ENCODE measurements at places on chromosomes 16 and 17.
A peak's percentile ranks its signal among the peaks of the same experiment; 100 is the strongest.

DNA sequence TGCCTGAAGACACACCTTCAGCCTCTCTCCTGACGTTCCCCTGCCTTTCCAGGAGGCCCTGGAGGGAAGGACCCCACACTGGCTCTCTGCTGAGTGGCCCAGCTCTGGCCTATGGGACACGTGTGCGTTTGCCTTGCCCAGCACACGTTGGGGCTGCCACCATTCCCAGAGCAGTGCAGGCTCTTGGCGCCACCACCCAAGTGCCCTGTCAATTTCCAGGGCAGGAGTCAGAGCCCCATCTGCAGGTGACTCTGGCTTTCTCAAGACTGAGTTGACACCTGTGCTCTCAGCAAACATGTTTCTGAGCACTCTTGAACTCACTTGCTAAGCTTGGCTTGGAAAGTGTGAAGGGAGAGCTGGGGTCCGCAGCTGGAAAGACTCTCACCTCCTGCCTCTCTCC is 4.7 kb upstream of the IRF8 start:
- no peak for DNase-seq

DNA sequence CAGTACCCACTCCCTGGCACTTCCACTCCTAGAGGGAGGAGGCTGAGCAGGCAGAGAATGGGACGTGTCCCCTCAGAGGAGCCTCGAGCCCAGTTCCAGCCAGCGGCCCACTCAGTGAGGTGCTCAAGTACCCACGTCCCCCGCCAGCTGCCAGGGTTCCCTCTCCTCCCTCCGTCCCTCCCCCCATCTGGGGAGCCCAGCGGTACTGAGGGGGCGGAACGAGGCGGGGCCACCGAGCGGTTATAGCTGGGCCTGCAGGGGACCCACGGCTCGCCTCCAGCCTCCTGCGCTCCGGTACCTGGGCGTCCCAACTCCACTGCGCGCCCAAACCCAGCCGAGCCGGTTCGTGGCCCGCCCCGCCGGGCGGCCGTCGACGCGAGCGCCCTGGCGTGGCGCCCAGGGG is at the start of gene NPW:
Gene NPW (plus strand): TSS at position 268 of the 403 bp plus-strand sequence.
- no peak for DNase-seq

GRCh38 chr16:67951485-67951884 is 7.6 kb upstream of the LCAT start:
- DNase-seq, result peak; percentile 84

GRCh38 chr17:72388765-72389473 is 268.1 kb downstream of the SOX9 start:
- DNase-seq, result no peak

DNA sequence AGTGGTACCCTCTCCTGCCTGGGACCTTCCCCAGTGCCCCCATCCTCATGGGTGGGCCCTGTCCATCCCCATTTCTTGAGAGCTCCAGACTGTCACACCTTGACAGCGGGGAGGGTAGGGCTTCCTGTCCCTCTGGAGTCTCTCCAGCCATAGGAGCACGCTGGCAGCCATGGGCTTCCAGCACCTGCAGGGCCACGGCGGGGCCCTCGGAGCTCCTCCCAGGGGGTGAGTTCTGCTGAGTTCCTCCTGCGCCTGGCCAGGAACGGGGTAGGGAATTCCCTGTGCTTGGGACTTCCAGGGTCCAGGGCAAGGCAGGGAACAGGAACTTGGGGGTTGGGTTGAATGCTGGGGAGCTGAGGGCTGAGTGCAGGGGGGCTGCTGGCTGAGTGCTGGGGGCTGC is 23.0 kb upstream of the AATK start:
- DNase-seq, result no peak

- DNase-seq, result no peak
Observed at GRCh38 chr17:81039096-81039495, 4.1 kb downstream of the BAIAP2 start.

- no peak for DNase-seq
Observed at GRCh38 chr17:29251184-29251583, 4.5 kb downstream of the CRYBA1 start.

DNA sequence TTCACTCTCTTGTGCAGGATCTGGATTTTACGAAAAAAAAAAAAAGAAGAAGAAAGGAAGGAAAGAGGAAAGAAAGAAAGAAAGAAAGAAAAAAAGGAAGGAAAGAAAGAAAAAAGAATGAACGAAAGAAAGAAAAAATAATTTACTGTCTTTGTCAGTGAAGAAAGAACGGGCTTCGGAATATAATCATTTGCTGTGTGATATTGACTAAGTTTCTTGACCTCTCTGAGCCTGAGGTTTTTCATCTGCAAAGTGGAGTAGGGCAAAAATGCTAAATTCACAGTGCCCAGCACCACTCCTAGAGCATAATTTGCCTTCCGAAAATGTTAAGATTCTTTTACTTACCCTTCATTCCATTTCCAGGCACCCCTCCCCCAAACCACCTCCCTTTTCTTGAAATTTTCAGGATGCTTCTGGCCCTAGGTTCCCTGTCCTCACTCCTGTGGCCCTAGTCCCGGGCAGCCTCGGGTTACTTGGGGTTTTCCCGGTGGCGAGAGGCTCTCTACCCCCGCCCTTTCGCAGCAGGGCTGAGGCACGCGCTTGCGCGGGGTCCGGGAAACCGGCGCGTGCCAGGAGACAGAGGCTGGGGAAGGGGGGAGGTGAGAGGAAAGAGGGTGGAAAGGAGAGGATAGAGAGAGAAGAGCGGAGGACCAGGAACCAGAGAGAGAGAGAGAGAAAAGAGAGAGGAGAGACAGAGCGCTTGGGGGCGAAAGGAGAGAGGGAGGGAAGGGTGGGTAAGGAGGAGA is at the start of gene CNTNAP1:
Gene CNTNAP1 (plus strand): TSS at position 556 of the 746 bp plus-strand sequence. CDS start 299 bp downstream, outside the sequence.
- DNase-seq, result peak; percentile 72

DNA sequence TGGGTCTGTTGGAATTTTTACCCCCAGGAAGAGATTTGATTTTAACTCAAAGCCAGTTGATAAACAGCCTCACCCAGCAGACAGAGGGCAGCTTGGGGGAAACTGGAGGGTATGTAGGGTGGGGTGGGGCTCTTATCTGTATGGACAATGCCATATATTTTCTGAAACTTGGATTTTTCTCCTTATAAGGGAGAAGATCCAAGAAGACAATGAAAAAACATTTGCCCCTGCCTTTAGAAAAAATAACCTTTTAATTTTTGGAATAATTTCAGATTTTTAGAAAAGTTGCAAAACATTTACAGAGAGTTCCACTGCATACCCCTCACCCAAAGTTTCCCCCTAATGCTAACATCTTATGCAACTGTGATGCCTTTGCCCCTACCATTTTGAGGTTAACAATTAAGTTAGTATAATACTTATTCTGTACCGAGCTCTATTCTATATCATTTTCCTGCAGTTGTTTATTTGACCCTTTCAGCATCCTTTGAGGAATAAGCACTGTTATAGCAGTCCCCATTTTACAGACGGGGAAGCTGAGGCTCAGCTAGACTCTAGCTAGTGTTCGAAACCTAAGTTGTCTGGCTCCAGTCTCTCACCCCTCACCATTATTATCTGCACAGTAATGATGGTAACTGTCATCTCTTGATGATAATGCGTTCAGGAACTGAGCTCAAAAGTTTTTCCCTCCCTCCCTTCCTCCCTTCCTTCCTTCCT is 66.4 kb downstream of the PRKCB start:
- DNase-seq, result no peak

DNA sequence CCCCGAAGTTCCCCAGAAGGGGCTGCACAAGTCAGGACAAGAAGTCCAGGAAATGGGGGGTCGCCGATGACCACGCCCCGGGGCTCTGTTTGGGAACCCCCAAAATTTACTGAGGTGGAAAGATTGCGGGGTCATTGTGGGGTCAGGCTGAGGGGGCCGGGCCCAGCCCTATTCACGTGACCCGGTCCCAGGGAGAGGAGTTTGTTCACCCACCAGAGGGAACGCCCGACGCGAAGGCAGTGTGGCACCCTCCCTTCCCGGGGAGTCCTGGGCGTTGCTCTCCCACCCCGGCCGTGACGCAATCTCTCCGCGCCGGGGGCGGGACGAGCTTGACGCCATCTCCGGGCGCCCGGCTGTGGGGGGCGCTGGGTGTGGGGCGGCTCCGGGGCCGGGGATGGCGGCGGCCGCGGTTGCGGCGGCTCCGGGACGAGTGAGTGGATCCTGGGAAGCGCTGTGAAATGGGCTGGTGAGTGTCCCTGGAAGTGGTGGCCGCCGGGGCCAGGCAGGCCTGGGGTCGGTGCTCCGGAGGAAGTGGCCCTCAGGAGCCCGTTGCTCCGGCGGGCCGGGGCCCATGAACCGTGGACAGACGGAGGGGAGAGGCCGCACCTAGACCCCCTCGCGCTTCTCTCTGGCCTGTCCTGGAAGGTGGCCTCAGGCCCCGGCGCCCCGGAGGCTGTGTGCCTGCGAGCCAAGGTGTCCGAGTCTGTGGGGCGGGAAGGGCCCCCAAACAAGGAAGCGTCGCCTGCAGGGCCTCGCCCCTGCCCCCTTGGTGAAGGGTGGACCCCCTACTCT is at the start of gene ATXN1L:
Gene ATXN1L (plus strand): TSS at position 338 of the 792 bp plus-strand sequence. CDS start 3,765 bp downstream, outside the sequence.
- DNase-seq, result peak; percentile 94

DNA sequence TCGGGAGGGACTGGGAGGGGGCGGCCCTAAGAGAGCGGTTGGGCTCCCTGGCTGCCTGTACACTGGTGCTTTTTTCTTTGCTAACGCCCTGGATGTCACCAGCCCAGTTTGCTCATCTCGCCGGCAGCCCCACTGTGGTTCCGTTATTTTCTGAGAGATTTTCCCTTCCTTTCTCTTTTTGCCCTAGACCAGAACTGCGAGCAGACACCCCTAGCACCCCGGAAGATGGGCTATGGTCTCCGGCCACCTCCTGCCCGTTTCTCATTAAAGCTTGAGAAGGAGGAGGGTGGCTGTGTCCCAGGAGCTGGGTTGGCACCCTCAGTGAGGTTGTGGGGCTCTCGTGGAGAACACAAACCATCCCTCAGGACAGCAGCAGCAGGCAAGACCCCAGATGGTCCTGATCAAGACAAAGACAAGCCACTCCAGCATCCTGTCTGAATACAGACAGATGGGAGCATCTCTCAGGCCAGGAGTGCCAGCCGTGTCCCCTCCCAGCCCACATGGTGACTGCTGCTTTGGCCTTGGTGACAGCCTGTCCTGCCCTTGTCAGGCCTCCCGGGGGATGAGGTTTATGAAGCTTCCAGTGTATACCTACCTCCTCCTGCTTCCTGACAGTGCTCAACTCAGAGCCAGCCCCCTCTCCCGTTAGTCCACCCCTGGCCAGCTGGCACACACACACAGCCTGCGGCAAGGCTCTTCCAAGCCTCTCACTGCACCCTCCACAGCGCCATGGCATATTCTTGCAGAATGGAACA is 77.2 kb downstream of the KCNJ12 start:
- no peak for DNase-seq

DNA sequence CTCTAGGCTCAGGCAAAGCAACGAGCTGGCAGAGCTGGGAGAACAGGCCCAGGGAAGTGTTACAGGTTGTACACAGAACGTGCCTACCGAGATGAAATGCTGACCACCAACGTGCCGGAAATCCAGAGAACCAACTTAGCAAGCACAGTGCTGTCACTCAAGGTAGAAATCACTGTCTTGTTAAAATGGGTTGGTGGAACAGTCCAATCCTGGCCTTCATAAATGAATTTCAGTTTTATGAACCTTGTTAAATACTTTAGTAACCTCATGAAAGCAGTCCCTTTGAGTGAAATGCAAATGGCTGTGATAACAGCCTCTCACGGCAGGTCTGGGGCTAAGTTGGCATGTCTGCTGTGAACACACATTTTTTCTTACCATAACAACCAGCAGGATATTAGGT is 29.0 kb downstream of the ETV4 start:
- no peak for DNase-seq

GRCh38 chr17:60695960-60696359 is 18.3 kb downstream of the BCAS3 start:
- DNase-seq, result no peak

GRCh38 chr17:67194134-67194533 is 50.9 kb downstream of the HELZ start:
- no peak for DNase-seq

DNA sequence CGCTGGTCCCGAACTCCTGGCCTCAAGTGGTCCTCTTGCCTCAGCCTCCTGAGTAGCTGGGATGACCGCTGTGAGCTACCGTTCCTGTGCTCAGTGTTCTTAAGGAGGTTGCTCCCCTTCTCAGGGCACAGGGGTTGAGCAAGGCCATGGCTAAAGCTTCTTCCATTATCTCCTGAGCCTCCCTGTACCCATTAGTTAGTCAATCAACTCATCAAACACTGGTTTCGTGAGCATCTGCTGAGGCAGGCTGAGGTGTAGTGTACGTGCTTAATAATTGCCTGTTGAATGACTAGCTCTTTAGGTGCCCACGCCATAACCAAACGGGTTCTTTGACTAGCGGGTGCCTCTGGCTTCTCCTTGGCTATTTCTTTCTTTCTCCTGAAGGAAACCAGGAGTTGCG is 11.7 kb downstream of the SGCA start:
- peak; percentile 19 for DNase-seq

DNA sequence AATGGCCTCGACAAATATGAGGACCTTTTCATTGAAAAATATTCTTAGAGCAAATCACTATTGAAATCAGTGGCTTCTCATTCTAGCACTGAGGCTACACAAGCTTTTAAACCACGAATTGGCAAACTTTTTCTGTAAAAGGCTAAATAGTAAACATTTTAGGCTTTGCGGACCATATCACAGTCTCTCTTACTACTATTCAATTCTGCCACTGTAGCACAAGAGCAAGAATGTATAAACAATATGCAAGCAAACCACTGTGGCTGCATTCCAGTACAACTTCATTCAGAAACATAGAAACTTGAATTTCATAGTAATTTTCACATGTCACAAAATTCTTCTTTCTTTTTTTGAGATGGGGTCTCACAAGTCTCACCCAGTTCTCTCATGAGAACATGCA is 49.1 kb downstream of the PHLPP2 start:
- no peak for DNase-seq

- peak; percentile 42 for DNase-seq
Observed at GRCh38 chr16:59886021-59886420, 1151.9 kb upstream of the GOT2 start.

GRCh38 chr16:66548868-66549267 is 1.1 kb downstream of the TK2 start:
- no peak for DNase-seq

GRCh38 chr17:11705111-11705510 is 106.8 kb downstream of the DNAH9 start:
- no peak for DNase-seq

DNA sequence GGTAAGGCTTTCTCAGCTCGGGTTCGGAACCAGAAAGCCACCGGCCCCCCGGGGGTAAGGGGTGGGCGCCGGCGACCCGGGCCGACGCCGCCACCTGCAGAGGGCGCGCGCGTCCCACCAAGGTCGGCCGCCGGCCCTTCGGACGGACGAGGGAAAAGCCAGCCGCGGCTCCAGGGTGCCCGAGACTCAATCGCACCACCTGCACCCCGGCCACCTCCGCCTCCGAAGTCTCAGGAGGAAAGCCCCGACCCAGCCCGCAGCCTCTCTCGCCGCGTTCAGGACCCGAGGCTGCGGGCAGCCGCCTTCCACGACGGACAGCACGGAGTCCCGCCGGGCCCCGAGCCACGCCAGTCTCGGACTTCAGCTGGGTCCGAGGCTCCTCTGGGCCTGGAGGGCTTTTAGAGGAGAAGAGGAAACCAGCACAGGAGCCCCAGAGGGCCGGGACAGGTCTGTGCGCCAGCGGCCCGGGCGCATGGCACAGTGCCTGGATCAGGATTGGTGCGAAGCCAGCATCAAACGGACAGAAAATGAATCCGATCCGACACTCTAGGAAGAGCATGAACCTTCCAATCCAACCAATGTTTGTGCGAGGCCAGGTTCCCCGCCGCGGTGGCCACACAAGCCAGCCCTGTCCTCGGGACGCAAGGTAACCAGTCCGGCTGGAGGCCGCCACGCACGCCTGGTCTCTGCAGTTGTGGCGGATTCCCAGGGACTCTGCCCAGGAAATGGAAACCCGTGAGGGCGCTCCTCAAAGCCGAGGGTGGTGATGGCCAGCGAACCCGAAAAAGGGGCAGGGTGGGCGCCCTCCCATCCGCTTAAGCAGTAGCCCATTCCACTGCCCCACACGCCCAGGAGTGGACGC is 6.7 kb downstream of the CBX8 start:
- DNase-seq, result peak; percentile 64

GRCh38 chr16:23905027-23905426 is 69.2 kb downstream of the PRKCB start:
- DNase-seq, result peak; percentile 53

All from Right ventricle myocardium superior (tissue), 1 donor.